Activated CD8-positive, alpha-beta T cell treated with anti-CD3 and anti-CD28 coated beads for 36 hours (primary cell): ENCODE measurements at places on chromosomes 4 and X.

GRCh38 chr4:70544279-70544868 lies 26.0 kb downstream of the AMTN start:
- no peaks in the 10 kb centered on the region for H3K4me1 ChIP-seq
- no peak overlapping the region for H3K4me3 ChIP-seq
- no peak for DNase-seq

DNA sequence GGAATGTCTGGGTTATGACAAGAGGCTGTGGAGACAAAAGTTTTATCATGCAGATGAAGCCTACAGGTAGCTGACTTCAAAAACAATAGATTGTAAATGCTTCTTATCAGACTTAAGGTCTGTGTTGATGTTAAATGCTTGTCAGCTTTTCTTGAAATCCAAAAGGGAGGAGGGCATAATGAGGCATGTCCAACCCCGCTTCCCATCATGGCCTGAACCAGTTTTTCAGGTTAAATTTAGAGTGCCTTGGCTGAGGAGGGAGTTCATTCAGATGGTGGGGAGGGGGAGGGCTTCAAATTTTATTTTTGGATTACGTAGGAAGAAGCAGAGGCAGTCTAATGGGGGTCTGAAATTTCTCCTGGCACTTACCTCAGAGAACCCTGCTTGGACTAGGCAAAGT lies 207.7 kb upstream of the HDX start:
- H3K4me3 ChIP-seq: no peak overlapping the region
- H3K4me1 ChIP-seq: no peaks in the 10 kb centered on the region
- no peaks in the 10 kb centered on the region for H3K36me3 ChIP-seq
- H3K27ac ChIP-seq: no peak overlapping the region

GRCh38 chr4:82247629-82248028 lies 126.2 kb downstream of the HNRNPD start:
- DNase-seq: no peak
- no peaks in the 10 kb centered on the region for H3K36me3 ChIP-seq
- no peaks in the 10 kb centered on the region for H3K27me3 ChIP-seq
- no peak overlapping the region for H3K4me3 ChIP-seq
- peaks cover 5% of the 10 kb centered on the region for H3K4me1 ChIP-seq

DNA sequence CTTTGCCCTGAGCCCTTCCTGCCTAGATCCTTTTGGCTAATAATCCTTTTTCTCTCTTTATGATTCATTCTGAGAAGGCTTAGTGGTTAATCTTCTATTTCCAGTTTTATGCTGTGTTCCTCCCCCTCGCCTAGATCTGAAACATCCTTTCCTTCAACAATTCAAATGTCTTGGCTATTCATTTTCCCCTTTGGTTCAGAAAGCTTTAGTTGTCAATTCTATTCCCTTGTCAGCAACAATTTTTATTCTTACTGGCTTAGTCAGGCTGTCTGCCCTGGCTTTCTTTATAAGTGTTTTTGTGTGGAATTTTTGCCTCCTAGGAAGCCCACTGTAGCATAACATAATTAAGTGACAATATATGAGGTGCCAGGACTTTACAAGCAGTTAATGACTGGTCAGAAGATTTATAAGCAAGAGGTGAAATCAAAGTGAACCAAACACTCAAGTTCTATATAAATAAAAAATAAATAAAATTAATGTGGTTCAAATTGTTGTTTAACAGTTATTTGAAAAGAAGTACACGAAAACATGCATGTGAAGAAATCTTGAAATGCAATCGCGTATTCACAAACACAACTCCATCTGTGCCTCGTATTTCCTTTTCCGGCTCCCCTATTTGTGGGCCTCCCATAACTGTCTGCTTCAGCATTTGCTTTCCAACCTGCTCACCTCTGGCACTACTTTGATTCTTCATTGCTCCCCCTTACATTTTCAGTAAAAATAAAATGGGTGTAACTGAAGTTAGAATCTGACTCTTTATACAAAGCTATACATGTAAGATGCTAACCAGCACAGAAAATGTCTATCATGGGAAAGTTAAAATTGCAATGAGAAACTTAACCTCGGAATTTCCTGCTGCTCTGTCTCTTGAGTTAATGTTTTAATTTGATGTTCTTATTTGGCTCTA lies 235.4 kb downstream of the SPRY1 start:
- no peaks in the 10 kb centered on the region for H3K27me3 ChIP-seq
- H3K4me1 ChIP-seq: peaks cover 12% of the 10 kb centered on the region
- H3K27ac ChIP-seq: no peak overlapping the region
- no peak for DNase-seq
- H3K4me3 ChIP-seq: no peak overlapping the region

- DNase-seq: no peak
- H3K4me3 ChIP-seq: no peak overlapping the region
- no peaks in the 10 kb centered on the region for H3K27me3 ChIP-seq
- H3K4me1 ChIP-seq: peaks cover 54% of the 10 kb centered on the region
These were observed 23.5 kb upstream of the PRDM8 start for GRCh38 chr4:80173841-80174240.

DNA sequence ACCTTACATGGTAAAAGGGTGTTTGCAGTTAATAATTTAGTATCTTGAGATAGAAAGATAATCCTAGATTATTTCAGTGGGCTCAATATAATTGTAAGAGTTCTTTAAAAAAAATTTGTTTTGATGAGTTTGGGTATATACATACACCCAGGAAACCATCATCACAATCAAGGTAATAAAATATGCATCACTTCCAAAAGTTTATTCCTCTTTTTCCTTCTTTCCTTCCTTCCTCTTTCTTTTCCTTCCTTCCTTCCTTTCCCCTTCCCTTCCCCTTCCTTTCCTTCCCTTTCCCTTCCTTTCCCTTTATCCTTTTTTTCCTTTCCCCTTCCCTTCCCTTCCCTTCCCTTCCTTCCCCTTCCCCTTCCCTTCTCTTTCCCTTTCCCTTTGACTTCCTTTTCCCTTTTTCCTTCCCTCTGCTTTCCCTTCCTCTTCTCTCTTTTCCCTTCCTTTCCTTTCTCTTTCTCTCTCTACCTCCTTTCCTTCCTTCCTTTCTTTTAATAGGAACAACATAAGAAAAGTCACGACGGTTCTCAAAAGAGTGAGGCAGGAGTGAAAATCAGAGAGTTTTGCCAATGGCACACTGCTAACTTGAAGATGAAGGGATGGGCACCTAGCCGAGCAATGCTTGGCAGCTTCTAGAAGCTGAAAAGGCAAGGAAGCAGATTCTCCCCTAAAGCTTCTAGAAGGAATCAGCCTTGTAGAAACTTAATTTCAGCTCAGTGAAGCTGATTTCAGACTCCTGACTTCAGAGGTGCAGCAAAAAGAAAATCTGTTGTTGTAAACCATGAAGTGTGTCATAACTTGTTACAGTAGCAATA lies 2050.2 kb upstream of the AGA start:
- no peaks in the 10 kb centered on the region for H3K36me3 ChIP-seq
- H3K27ac ChIP-seq: no peak overlapping the region
- H3K4me3 ChIP-seq: no peak overlapping the region
- no peak for DNase-seq

GRCh38 chr4:38178392-38178995 lies 218.3 kb downstream of the PTTG2 start:
- H3K27ac ChIP-seq: no peak overlapping the region
- H3K36me3 ChIP-seq: no peaks in the 10 kb centered on the region
- H3K4me3 ChIP-seq: no peak overlapping the region
- no peaks in the 10 kb centered on the region for H3K27me3 ChIP-seq
- H3K4me1 ChIP-seq: peaks cover 45% of the 10 kb centered on the region

DNA sequence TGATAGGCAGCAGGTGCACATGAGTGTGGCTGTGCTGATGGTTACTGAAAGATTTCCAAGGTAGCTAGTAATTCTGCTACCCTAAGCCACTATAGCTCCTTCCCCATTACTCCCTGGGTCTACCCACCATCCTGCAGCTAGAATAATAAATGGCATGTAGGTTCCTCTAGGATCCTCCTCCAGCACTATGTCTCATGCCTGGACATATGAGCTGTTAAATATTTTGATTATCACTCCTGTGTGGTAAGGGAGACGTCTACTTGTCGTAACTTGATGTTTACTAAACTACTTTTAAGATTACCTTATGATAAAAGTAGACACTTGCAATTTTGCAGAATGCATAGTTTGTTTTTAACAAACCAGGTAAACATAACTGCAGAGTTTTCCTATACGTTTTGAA lies 35.5 kb downstream of the TET2 start:
- H3K27me3 ChIP-seq: no peaks in the 10 kb centered on the region
- no peak overlapping the region for H3K4me3 ChIP-seq
- DNase-seq: no peak
- peaks cover 44% of the 10 kb centered on the region for H3K4me1 ChIP-seq
- peaks cover 27% of the 10 kb centered on the region for H3K36me3 ChIP-seq
- no peak overlapping the region for H3K27ac ChIP-seq

GRCh38 chrX:69093960-69094871 lies 71.0 kb downstream of the PJA1 start:
- H3K27me3 ChIP-seq: no peaks in the 10 kb centered on the region
- no peak overlapping the region for H3K27ac ChIP-seq
- no peak overlapping the region for H3K4me3 ChIP-seq
- H3K4me1 ChIP-seq: no peaks in the 10 kb centered on the region
- peak; percentile 43 for DNase-seq
